PC-9 (cell line): ENCODE measurements at places on chromosomes 11 and 22.

DNA sequence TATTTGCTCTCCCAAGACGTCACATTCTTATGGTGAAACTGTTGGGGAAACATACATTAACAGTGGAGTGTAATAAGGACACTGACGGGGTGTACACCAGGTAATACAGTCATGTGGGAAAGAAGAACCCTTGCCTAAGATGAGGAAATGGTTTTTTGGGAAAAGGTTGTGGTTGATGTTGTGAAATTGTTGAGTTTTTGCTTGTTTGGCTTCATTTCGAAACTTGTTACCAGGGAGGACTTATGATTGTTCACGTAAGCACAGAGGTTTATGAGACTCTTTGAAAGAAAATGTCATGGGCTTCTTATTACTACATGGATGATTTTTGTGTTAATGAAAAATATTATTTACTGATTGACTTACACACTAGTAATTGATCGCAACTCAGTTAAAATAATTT, 16.8 kb downstream of the ANO3 start:
- DNase-seq = no peak

GRCh38 chr11:34651551-34651950, 30.7 kb downstream of the EHF start:
- no peak for DNase-seq

- no peak for DNase-seq
Measured at GRCh38 chr11:121180183-121180582, 79.1 kb downstream of the TECTA start.

DNA sequence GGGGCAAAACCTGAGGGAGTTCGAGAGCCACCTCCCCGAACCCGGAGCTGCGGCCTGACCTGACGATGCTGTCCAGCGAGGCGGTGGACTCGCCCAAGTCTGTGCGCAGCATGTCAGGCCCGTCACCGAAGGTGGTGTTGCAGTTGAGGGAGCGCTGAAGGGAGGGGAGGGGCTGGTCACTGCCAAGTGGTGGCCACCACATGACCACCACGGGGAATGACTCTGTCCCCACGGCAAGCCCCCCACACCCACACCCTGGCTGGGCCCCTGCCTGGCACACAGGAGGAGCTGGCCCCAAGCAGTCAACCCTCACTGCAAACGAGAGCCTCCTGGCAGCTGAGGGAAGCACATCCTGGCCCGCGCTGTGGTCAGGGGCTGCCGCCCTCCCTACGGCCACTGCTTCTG, 30.8 kb downstream of the TRMU start:
- DNase-seq = no peak

DNA sequence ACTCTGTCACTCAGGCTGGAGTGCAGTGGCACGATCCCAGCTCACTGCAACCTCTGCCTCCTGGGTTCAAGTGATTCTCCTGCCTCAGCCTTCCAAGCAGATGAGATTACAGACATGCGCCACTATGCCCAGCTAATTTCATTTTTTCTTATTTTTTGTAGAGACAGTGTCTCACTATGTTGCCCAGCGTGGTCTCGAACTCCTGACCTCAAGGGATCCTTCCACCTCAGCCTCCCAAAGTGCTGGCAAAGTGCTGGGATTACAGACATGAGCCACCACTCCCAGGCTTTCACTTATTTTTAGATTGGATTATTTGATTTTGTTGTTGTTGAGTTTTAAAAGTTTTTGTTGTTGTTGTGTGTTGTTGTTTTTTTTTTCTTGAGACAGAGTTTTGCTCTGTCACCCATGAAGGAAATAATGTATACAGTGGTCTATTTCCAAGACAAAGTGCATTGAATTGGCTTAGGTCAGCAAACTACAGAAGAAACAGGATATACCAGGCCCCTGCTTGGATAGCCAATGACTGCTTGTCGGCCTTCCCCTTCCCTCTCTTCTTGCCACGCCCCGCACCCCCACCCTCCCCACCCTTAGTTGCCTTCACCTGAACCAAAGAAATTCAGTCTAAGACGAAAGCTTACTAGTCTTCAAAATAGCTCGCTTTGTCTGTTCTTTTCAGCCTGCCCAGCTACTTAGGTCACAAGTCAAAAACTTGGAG, 91.8 kb upstream of the CLDN5 start:
- no peak for DNase-seq
